RKO (cell line): ENCODE measurements at places on chromosomes 5 and 9.

DNA sequence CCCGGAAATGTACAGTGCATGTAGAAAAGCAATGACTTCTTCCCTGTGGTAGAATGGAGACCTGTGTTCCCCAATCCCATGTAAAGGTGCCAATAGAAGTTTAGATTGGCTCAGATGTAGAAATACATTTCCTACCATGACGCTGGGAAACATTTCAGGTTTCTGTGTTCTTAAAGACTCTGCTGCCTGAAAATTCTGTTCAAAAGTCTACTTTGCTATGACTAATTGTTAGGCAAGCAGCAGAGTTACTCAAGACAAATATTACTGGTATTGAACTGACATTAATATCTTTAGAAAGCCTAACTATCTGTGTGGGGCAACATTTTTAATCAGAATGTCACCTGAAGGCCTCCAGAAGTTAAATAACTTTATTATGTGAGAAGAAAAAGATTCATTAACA is 75.5 kb upstream of the ELL2 start:
- no peak for DNase-seq

DNA sequence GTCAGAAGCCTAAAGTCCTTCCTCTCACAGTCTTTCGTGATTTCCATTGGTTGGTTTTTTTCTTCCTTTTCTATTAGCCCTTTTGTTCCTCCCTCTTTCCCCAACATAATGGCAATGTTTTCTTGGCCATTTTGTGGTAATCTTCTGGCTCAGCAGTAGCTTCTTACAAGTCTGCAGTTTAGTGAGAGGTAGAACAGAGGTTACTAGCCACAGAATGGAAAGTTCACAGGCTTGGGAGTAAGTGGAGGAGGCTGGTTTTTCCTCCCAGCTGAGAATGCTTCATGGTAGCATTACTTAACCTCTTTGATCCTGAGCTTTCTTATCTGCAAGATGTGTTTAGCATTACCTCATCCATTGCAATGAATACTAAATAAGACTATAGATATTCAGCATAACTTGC is 346.9 kb downstream of the NFIB start:
- DNase-seq: no peak

- no peak for DNase-seq
These were observed 22.2 kb downstream of the SHB start for GRCh38 chr9:38046661-38047300.

GRCh38 chr5:150489360-150490295 is 18.3 kb upstream of the NDST1 start:
- DNase-seq: no peak

- DNase-seq: no peak
These were observed 16.8 kb downstream of the MGAT1 start for GRCh38 chr5:180785794-180786221.

DNA sequence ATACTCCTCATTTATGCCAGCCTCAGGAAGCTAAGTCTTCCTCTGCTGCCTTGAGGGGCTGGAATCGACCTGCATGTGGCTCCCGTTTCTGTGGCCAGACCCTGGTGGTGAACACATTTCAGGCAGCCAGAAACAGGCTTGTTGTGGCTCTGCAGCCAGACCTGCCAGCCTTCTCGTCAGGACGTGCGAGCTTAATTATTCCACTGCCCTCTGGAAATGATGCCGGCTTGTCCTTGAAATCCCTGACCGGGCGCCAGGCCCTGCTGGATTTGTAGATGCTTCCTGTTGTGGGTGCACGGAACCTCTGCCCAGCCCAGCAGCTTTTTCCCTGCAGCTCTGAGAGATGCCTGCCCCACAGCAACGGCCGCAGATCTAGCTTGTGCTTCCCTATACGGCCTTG is 41.6 kb downstream of the PDZD2 start:
- no peak for DNase-seq

- DNase-seq: no peak
These were observed 32.2 kb upstream of the TGFBI start for GRCh38 chr5:135996611-135997010.

GRCh38 chr9:21943464-21943863 is 50.7 kb downstream of the CDKN2A start:
- DNase-seq: no peak

DNA sequence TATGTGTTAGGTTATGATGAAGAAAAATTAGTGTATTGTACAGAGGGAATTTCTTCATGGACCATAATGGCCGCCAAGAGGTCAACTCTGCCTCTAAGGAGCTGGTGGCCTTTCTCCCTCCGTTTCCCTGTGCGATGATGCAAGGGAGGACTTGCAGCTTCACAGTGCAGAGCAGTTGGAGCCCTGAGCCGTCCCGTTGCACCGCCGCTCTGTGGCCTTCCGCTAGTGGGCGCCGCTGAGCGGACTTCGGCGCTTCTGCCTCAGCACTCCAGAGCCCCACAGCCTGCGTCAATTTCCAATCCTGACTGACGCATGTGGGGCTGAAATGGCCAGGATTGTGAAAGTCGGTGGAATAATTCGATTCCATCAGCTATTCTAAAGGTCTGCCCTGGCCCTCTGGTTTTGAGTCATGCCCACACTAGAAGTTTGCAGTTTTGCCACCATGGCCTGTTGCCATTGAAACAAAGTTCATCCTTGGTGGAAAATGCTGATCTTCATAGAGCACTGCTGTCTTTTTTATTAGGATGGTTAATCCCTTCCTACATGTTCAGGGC is 22.7 kb upstream of the LECT2 start:
- DNase-seq: no peak

DNA sequence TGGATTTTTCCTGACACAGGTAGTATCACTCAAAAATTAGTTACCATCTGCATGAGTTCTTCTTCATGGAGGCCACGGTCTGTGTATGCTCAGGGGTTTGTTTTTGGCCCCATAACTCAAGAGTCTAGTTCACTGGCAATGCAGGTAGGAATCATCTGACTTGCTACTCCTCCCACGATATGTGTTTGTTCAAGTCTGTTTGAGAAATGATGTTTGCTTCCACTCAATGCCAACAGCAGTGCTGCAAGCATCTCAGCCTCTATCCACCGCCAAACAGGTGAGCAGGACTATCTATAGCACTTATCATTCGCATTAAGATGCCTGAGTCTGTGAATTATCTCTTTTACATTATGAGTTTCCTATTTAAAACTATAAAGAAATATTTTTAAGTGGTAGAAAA is 264.8 kb upstream of the PTGER4 start:
- no peak for DNase-seq

- DNase-seq: no peak
These were observed 49.2 kb downstream of the IRX2 start for GRCh38 chr5:2702096-2702879.

GRCh38 chr5:96893342-96893741 is 17.0 kb downstream of the ERAP2 start:
- no peak for DNase-seq

DNA sequence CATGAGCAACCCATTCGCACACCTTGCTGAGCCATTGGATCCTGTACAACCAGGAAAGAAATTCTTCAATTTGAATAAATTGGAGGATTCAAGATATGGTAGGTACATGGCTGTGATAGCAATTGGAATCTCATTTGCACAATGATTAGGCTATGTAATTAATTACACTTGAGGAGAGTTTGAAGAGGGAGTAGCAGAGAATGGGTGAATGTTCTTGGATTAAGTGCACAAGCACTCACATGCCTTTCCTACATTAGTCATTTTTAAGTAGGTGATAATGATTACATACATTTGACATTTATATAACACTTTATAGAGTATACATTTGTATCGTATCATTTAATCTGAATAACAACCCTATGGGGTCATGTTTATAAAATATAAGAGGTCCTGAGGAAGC is 21.1 kb downstream of the ACO1 start:
- no peak for DNase-seq

GRCh38 chr5:40235471-40236400 is 444.0 kb upstream of the PTGER4 start:
- no peak for DNase-seq

DNA sequence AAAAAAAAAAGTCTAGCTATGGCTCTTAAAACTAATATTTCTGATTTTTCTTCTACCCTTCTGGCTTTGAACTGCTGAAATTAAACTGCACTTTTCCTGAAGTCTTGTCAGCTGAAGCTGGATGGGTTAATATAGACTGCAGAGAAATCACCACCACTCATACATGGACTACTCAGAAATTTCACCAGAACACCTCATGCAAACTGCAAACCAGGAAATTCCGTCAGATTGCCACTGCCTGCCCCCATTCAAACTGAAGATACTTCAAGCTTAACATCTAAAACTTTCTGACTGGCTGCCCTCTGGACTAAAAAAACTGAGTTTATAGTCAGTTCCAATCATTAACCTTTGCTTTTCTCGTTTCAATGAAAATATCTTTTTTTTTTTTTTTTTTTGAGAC is 11.6 kb upstream of the ANXA2R start:
- no peak for DNase-seq

GRCh38 chr9:114770991-114771390 is 34.8 kb downstream of the TNFSF15 start:
- DNase-seq: no peak

GRCh38 chr9:10721301-10721700 is 108.5 kb upstream of the PTPRD start:
- DNase-seq: no peak

DNA sequence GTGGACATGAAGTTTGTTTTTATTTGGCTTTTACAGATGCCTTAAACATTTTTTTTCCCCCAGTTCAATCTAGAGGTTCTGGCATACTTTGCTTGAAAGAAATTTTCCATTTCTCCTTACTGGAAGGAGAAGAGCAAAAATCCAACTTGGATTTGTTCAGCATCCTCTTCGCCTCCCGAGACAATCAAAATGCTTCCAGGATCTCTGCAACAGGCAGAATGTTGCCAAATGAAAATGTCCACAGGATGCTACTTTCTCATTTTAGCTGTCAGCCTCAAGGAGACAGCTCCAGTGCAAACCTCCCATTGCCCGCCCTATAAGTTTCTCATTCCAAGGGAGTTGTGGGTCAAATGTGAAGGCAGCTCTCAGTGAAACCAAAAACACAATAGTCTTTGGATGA is 1972.1 kb downstream of the MAT2B start:
- no peak for DNase-seq

- no peak for DNase-seq
These were observed 669.0 kb downstream of the ACTL7B start for GRCh38 chr9:108186642-108187395.

DNA sequence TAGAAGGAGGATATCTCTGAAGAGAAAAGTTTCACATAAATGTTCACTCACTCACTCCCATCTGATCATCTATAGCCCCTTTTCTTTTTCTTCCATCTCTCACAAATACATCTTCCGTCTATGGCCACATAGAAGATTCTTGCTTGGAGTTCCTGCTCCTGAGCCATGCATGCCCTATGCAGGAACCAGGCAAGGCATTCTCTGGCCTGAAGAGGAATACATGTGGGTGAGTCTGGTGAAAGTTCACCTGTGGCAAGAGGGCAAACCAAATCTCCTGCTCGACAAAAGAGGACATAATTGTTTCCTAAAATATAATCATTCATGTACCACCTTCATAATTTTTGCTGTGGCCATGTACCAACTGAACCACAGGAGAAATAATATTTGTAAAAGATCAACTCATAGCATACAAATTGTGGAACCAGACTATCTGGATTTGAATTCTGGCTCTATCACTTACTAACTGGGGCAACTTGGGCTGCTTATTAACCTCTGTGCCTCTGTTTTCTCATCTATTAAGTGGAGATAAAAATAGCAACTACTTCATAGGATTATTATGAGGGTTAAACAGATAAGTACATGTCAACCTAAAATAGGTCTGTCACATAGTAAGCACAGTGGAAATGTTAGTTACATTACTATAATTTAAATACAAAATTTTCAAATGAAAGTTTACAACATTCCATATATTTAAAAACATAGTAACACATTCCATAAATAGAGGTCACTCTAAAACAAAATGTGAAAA is 121.2 kb upstream of the NFIB start:
- DNase-seq: no peak

GRCh38 chr9:133331641-133332380 is 4.2 kb downstream of the SURF6 start:
- DNase-seq: no peak
